ENCODE measurements at places on chromosomes 5 and 9.

- DNase-seq, result no peak
Measured at GRCh38 chr5:74502479-74502950, 138.0 kb downstream of the ENC1 start.

GRCh38 chr9:21754741-21755140 is 47.7 kb upstream of the MTAP start:
- no peak for DNase-seq

- no peak for DNase-seq
Measured at GRCh38 chr5:116766470-116766947, 191.9 kb upstream of the SEMA6A start.

GRCh38 chr5:149797897-149798296 is 67.8 kb downstream of the PPARGC1B start:
- no peak for DNase-seq

- DNase-seq, result no peak
Measured at GRCh38 chr9:112820881-112821280, 69.8 kb downstream of the SLC46A2 start.

GRCh38 chr5:110335361-110336066 is 391.0 kb downstream of the TMEM232 start:
- DNase-seq, result no peak

DNA sequence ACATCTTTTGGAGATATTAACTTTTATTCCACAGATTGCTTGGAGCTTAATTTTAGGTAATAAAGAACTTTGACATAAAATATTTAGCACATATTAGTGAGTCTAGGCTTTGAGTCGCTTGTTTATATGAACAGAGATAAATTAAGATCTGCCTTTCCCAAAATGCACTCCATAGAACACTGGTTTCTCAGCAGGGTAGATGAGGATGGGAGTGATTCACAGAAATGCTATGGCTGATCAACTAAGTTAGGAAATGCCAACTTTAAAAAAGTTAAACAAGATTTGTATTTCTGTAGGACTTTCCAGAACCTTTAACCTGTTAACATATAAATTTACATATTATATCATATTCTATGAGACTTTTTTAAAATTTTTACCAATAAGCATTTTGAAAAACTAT is 65.2 kb downstream of the STARD4 start:
- DNase-seq, result no peak

DNA sequence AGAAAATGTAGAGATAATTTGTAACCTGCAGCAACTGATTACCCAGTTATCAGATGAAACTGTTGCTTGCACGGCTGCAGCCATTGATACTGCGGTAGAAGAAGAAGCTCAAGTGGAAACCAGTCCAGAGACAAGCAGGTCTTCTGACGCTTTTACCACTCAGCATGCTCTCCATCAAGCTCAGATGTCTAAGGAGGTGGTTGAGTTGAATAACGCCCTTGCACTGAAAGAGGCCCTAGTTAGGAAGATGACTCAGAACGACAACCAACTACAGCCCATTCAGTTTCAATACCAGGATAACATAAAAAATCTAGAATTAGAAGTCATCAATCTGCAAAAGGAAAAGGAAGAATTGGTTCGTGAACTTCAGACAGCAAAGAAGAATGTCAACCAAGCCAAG is 1.7 kb downstream of the KIF4B start:
- no peak for DNase-seq

- no peak for DNase-seq
Measured at GRCh38 chr5:134328619-134329018, 38.4 kb downstream of the CDKL3 start.

GRCh38 chr5:149387081-149387631 is 8.1 kb upstream of the IL17B start:
- DNase-seq, result no peak

- DNase-seq, result no peak
Measured at GRCh38 chr9:6068983-6069382, 53.6 kb upstream of the RANBP6 start.

DNA sequence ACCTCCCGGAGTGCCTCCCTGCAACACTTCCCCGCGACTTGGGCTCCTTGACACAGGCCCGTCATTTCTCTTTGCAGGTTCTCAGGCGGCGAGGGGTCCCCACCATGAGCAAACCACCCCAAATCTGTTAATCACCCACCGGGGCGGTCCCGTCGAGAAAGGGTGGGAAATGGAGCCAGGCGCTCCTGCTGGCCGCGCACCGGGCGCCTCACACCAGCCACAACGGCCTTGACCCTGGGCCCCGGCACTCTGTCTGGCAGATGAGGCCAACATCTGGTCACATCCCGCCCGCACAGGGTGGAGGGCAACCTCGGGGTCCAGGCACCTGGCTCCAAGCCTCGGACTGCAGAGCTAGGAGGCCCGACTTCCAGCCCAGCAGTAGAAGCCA is 776 bp upstream of the TERT start:
- DNase-seq, result no peak

- no peak for DNase-seq
Measured at GRCh38 chr9:95556521-95556920, 39.8 kb upstream of the PTCH1 start.

DNA sequence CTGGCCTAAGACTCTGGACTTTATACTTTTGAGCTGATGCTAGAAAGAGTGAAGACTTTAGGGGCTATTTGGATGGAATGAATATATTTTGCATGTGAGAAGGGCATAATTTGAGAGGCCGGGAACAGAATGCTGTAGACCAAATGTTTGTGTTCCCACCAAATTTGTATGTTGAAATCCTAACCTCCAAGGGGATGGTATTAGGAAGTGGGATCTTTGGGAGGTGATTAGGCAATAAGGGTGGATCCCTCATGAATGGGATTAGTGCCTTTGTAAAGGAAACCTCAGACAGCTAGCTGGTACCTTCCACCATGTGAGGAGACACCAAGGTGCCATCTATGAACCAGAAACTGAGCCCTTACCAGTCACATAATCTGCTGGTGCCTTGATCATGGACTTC is 165.1 kb upstream of the S1PR3 start:
- no peak for DNase-seq

DNA sequence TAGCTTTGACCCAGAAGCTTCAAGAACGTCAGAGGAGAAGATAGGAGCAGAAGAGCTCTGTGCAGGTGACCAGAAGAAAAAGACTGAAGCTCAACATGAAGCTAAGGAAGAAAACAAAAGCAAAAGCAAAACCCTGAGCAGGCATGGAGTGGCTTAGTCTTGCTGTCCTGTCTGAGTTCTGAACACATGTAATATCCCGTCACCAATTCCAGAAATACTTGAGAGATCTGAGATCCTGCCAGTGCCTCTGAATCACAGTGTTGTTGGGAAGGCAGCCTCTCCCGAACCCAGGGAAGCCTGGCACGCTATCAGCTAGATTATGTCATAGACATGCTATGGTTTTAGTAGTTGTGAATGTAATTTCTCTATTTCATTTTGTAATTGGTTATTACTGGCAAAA is 235.7 kb downstream of the ICE1 start:
- no peak for DNase-seq

DNA sequence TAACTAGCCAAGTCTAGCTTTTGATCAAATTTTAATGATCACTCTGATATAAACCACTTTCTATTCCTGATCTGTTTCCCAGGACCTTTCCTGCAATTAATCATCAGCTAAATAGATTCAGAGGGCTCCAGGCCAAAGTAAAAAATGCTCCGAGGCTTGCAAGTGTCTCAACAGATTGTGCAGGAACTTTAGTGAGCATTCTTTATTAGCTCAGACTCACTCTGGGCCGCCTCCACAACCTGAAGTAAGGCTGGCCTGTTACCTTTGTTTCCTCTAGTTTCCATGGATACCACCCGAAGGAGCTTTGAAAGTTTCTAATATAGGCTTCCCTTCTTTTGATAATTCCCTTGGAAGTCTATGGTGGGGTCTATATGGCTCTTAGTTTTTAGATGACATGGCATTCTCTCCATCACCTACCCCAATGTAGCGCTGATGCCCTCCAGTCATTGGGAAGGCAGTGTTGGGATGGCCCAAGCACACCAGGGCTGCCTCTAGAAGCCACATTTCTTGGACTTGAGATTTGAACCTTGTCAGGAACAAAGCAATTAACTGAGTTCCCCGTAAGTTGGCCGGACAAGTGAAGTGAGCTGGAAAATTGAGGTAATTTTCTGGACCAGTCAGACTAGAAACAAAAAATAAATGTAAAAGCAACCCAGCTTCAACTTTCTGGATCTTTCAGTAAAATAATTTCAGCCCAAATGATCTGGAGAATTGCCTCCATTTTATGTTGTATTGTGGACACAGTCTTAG is 97.6 kb upstream of the LHFPL2 start:
- no peak for DNase-seq

DNA sequence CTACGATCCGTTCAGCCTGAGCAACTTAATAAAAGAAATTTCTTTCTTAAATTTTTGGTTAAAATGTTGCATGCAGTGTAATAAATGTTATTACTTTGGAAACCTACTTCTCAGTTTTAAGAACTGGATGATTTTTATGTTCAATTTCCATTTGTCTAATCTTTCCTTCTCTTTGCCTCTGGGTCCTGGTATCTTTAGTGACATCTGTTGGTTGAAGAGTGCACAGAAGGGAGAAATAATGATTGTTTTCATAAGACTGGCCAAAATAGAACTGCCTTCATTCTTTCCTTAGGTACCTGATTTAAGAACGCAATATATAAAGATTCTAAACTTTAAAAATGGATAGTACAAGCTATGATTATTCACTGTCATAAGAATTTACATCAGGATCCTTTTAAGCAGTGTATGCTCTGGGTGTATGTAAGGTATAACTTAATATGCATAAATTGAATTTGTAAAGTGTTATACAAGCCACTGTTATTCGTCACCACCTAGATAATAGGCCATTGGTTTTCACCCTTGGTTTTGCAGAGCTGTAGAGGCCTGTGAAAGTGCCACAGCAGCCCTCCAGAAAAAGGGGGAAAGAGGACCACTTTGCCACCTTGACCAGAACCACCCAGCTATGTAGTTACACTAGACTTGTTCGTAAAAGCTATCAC is 82.8 kb upstream of the TLX3 start:
- DNase-seq, result no peak

GRCh38 chr5:41252036-41252435 is 38.7 kb upstream of the C6 start:
- DNase-seq, result no peak

GRCh38 chr9:108163321-108164005 is 673.9 kb upstream of the KLF4 start:
- DNase-seq, result no peak

DNA sequence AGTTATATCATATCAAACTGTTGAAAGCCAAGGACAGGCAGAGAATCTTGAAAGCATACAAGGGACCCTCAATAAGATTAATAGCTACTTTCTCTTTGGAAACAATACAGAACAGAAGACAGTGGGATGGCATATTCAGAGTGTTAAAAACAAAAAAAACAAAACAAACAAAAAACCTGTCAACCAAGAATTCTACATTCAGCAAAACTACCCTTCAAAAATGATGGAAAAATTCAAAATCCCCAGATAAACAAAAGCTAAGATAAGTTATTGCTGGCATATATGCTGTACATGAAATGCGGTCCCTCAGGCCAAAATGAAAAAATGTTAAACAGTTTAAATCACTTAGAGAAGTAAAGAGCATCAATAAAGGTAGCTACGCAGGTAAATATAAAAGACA is 425.1 kb downstream of the ACTL7B start:
- no peak for DNase-seq

GRCh38 chr5:8471581-8471980 is 602.6 kb downstream of the MTRR start:
- no peak for DNase-seq

GRCh38 chr5:180423133-180423532 is 70.0 kb upstream of the GFPT2 start:
- no peak for DNase-seq

DNA sequence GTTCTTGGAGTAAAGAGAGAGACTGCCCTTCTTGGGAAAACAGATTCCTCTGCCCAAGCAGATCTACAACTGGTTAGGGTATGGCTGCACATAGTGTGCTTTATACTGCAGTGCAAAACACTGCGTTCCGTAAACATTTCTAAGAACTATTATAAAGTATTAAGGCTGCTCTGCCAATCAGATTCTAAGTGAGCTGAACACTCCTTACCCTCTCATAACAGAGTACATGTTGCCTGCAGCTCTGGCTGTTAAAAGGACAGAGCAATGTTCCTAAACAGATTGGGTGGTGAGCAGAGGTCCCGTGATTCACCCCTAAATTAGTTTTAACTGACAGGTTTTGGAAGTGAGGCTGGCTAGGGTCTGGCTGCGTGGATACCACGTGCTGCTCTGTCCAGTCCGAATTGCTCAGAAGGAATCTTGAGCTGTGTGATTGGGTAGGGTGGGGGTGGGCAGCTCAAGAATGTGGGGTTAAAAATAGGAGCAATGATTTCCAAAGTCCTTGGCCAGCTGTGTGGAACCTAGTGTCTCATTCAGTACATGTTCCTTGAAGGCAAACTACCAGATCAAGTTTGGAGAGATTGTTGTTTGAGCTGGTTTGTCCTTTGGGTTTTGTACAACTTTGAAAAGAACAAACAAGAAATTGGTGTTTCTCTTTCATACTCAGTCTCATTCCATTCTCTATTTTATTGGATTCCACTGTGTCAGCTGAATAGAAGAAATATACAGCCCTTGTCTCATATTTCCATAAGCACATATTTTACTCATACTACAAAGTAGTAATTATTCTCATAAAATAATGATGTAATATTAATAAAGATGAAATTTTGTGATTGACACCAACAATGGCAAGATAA is 497.6 kb upstream of the CD180 start:
- DNase-seq, result no peak

DNA sequence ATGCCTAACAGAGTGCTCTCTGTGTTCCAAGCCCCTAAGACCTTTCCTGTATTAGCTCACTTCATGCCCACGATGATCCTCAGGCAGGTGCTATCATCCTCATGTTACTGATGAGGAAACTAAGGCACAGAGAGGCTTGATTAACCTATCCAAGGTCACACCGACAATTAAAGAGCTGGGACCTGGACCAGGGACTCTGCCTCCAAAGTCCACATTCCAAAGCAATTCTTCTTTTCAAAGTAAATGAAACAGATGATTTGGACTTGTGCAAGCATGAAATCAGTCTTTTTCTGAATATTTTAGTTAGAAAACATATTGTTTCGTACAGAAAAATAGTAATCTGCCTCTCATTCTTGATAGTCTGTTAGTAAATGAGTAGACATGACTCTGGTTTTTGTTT is 18.1 kb upstream of the RASEF start:
- no peak for DNase-seq

DNA sequence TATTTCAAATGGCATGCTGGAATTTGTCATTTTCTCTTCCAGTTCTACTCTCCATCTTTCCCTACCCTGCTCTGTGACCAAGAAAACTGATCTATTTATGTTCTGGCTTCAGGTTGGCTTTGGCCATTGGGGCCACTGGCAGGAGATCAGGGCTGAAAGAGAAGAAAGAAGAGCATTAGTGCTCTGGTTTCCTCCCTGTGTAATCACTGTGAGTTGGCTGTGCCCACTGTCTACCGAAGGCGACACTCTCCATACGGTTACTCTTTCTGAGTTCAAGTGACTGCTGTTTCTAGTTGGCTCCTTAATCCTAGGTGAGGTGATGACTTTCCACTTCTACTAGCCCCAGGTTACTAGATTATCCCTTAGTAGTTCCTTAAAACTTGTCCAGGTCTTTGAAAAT is 372.6 kb downstream of the PRELID2 start:
- DNase-seq, result no peak

Data from NCI-H510A (cell line).